ENCODE measurements at places on chromosomes 1 and 21. TPM values are rescaled to one million over a fixed set of nuclear protein-coding genes. Genes with fewer than 3 reads are reported as not detected.

- DNase-seq: no peak
Observed at GRCh38 chr21:43808367-43808766, 19.0 kb downstream of the RRP1 start.

GRCh38 chr1:91884459-91885212 lies 1.3 kb downstream of the TGFBR3 start:
- peak; percentile 39 for DNase-seq

DNA sequence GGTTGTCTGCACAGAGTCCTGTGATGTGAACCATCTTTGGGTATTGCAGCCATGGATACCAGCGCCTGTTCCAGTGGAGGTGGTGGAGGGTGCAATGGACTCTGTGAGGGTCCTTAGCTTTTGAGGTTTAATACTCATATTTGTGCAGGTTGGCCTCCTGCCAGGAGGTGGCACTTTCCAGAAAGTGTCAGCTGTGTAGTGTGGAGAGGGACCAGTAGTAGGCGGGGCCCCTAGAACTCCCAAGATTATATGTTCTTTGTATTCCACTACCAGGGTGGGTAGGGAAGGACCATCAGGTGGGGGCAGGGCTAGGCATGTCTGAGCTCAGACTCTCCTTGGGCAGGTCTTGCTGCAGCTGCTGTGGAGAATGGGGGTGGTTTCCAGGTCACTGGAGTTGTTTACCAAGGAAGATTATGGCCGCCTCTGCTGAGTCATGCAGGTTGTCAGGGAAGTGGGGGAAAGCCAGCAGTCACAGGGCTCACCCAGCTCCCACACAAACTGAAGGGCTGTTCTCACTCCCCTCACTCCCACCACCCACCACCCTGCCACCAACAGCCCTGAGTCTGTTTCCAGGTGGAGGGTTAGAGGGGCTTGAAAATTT lies 31.2 kb upstream of the ZNF678 start:
- no peak for DNase-seq

The SRP9 gene
- 151 TPM for total RNA-seq

DNA sequence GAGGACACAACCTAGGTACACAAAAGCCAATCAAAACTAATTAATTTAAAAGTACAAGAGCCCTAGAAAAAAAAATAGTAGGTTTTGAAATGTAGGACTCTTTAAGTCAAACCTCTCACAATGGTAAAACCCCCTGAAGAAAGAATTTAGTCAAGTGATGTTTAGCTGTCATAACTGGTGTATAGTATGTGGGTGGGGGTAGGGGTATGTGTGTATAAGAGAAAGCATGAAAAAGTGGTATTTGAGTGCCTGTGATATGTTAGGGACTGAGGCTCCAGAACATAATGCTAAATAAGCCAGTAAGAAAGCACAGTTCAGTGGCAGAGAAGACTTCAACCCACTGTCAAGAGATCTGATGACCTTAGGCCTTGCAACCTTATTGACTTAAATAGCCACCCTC lies 507.9 kb downstream of the TTLL7 start:
- no peak for DNase-seq

Measured in CD4-positive, alpha-beta memory T cell (primary cell).